Fibroblast of the aortic adventitia (primary cell): ENCODE measurements at places on chromosomes 5 and 9.

- no peak for DNase-seq
These were observed 68.5 kb downstream of the OSTF1 start for GRCh38 chr9:75156858-75157257.

DNA sequence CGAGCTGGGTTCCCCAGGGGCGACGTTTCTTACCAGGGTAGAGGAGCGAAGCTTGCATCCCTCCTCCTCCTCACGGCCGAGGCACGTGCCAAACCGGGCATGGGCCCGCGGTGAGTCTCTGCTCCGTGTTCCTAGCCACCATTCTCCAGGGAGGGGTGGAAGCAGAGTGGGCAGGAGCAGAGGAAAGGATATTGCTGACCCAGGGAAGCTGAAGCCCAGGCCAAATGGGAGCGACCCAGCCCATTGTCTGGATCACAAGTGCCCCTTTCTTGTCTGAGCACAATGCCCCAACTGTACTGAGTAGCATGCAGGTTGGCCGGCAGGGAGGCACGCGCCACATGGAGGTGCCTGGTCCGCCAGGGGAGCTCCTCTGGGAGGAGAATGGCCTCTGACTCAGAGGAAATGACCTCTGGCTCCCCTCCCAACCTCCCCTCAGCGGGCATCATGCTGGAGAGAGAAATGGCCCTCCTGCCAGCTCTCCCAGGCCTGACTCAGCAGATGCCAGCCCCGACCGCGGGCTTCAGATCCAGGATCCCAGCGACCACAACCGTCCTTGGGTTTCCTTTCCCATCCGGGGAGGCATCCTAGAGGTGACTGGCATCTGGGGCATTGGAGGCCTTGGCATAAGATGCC lies 1.1 kb downstream of the PRR7 start:
- DNase-seq, result peak; percentile 74

DNA sequence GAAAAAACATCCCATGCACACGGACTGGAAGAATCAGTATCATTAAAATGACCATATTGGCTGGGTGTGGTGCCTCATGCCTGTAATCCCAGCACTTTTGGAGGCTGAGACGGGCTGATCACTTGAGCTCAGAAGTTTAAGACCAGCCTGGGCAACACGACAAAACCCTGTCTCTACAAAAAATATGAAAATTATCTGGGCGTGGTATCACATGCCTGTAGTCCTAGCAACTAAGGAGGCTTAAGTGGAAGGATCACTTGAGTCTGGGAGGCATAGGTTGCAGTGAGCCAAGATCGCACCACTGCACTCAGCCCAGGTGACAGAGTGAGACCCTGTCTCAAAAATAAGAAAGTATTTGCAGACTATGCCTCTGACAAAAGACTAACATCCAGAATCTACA lies 68.4 kb downstream of the TTC39B start:
- no peak for DNase-seq

DNA sequence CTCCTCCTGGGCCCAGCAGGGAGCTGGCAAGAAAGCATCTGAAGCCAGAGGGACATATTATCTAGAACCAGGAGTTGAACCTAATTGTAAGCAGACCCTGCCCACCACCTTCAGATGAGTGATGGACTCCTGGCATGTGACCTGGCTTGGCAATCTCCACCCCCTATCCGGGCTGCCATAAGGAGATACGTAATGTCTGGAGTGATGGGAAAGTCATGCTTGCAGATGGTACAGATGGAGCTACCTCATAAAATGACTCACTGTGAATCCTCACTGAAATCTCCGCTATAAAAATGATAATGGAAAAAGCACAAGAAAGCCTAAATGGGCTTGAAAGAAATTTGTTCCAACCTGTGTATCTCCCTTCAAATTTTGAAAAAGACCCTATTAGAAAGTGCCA lies 157.5 kb downstream of the DMRT2 start:
- no peak for DNase-seq

GRCh38 chr9:78167356-78167755 lies 68.5 kb upstream of the CEP78 start:
- no peak for DNase-seq

DNA sequence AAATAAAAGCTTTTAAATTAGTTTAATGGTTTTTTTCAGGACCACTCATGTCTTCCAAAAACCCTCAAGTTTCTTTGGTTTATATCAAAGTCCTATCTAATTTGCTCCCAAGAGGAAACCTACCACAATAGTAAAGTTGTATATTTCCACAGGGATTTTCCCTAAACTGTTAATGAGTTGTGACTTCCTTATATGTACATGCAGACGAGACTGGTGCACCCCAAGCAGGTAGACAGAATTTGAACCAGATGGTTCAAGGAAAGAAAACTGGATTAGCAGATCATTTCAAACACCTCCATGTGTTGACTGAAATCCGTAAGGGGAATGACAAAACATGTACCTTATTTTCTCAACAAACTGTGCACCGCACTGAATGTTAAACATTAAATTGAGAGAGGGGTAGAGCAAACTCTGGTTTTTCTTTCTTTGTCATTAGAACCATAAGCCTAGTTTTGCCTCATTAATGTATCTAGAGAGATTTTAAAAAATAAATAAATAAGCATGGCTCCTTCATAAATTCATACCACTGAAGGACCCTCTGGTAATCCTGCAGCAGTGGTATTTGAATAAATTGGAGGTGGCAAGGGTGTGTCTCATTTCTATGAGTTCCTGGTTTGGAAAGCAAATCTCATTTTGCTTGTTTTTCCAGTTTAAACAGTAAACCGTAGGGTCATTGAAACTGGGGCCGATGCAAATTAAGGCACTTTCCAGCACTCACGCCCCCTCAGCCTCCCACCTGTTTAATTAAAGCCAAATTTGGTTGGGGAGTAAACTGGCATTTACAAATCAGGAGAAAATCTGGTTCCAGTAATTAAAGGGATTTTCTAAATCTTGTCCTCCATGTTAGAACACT lies 51.1 kb downstream of the ENC1 start:
- no peak for DNase-seq

- no peak for DNase-seq
These were observed 13.7 kb downstream of the PITX1 start for GRCh38 chr5:135020111-135020895.

DNA sequence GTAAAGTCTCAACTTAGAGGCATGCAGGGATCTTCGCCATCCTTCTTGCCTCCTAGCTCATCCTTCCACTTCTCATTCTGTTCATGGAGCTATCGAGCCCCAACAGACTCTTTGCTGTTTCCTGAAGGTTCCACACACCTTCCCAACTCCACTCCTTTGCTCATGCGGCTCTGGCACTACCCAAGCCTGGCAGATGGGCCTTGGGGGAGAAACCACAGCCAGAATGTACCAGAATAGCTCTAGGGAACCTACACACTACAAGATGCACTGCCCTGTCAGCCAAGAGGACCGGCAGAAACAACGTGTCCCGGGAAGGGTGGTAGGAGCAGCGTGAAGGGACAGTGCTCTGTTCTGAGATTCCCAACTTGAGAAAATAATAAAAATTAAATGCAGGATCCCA lies 178.9 kb downstream of the GABBR2 start:
- DNase-seq, result no peak
